ENCODE measurements at places on chromosomes 6 and 20.

DNA sequence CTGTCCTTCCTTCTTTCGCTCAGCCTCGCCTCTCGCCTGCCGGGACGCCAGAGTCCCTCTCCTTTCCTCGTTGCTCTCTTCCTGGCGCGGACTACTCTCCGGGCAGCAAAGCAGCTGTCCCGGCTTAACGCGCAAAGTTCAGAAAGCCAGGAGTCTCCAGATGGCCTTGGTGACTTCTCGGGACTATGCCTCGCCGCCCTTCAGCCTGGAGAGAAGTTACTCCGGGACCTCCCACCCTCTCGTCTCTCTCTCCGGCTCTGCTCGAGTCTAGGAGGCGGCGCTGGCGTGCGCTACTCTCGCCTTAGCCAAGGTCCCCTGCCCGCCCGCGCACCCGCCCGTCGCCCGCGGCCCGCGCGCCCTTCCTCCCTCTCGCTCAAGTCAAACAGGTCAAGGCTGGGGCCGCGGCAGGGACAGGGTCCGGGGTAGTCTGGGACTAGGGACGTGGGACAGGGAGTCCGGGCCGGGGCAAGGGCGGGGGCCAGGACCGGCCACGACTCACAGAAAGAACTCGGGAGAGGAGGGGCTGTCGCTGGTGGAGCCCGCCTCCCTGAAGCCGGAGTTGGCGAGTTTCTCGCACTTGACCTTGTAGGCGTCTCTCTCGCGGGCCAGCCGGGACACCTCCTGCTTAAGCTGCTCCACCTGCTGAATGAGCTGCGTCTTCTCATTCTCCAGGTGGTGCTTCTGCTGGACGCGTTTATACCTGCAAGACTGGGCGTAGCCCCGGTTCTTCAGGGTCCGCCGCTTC is 1.5 kb downstream of the MAFB start:
- no peaks in the 10 kb centered on the region for H3K27me3 ChIP-seq
- DNase-seq = peak; percentile 81
- peak overlapping the region; percentile 74 for H3K4me3 ChIP-seq
- H3K27ac ChIP-seq = peak overlapping the region; percentile 96

GRCh38 chr6:35007016-35007415 is 118.0 kb downstream of the ANKS1A start:
- H3K4me1 ChIP-seq = no peaks in the 10 kb centered on the region
- H3K4me3 ChIP-seq = no peak overlapping the region
- H3K27ac ChIP-seq = no peak overlapping the region
- no peaks in the 10 kb centered on the region for H3K36me3 ChIP-seq
- DNase-seq = no peak

GRCh38 chr6:16418151-16418550 is 179.8 kb downstream of the GMPR start:
- no peaks in the 10 kb centered on the region for H3K4me1 ChIP-seq
- no peak overlapping the region for H3K4me3 ChIP-seq
- H3K36me3 ChIP-seq = no peaks in the 10 kb centered on the region
- no peak for DNase-seq
- H3K27me3 ChIP-seq = no peaks in the 10 kb centered on the region
- no peak overlapping the region for H3K27ac ChIP-seq

GRCh38 chr6:52598123-52598823 is 21.4 kb upstream of the TRAM2 start:
- no peaks in the 10 kb centered on the region for H3K27me3 ChIP-seq
- H3K27ac ChIP-seq = no peak overlapping the region
- no peaks in the 10 kb centered on the region for H3K4me1 ChIP-seq
- no peaks in the 10 kb centered on the region for H3K36me3 ChIP-seq
- DNase-seq = peak; percentile 20

DNA sequence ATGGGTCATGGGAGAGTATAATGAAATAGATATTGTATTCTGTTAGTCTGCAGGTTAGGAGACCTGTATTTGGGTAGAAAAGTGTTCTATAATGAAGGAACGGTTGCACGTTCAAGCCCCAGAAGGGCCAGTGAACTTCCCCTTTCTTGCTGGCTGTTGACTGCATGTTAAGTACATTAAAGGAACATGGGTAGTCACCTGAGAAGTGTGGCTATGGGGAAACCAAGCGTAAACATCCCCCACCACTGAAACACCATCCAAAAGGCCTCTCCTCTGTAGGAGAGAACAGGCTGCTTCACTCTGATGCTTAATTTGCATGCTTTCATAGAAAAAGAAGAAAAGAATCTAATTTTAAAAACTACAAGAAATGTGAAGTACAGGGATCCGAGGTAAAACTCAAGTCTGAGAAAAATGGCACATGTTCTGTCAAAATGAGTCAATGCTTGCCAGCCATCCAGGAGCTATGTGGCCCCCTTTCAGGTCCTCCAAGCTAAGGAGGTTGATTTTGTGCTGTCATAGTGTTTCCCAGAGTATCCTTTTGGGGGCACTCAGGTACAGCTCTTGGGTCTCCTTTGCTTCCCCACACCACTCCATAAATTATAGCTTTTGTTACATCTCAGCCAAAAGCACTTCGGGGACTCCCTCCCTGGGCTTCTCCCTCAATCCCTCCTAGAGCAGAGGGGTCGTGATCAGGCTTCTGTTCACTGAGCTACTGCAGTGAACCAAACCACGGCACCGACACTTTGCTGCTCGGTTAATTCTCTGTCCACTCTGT is 283.7 kb upstream of the AGPAT4 start:
- H3K4me3 ChIP-seq = no peak overlapping the region
- H3K4me1 ChIP-seq = no peaks in the 10 kb centered on the region
- no peaks in the 10 kb centered on the region for H3K27me3 ChIP-seq
- no peak overlapping the region for H3K27ac ChIP-seq

GRCh38 chr6:13278991-13279390 is 49.3 kb downstream of the TBC1D7 start:
- DNase-seq = no peak
- H3K4me3 ChIP-seq = no peak overlapping the region
- no peak overlapping the region for H3K27ac ChIP-seq
- no peaks in the 10 kb centered on the region for H3K4me1 ChIP-seq
- H3K27me3 ChIP-seq = no peaks in the 10 kb centered on the region

- no peaks in the 10 kb centered on the region for H3K27me3 ChIP-seq
- H3K4me3 ChIP-seq = no peak overlapping the region
- H3K4me1 ChIP-seq = no peaks in the 10 kb centered on the region
- H3K36me3 ChIP-seq = no peaks in the 10 kb centered on the region
- H3K27ac ChIP-seq = no peak overlapping the region
Measured at GRCh38 chr6:112085286-112086065, 1.8 kb downstream of the TUBE1 start.

Measured in prostate gland (tissue), 2 donors.